Activated T-helper 17 cell treated with anti-CD3 and anti-CD28 coated beads, Interleukin-2, amount 50 U/mL, for 72 hours (primary cell): ENCODE measurements at places on chromosomes 6 and 20.

- ATAC-seq = no peak
Observed at GRCh38 chr6:112853162-112853561, 506.0 kb downstream of the RFPL4B start.

DNA sequence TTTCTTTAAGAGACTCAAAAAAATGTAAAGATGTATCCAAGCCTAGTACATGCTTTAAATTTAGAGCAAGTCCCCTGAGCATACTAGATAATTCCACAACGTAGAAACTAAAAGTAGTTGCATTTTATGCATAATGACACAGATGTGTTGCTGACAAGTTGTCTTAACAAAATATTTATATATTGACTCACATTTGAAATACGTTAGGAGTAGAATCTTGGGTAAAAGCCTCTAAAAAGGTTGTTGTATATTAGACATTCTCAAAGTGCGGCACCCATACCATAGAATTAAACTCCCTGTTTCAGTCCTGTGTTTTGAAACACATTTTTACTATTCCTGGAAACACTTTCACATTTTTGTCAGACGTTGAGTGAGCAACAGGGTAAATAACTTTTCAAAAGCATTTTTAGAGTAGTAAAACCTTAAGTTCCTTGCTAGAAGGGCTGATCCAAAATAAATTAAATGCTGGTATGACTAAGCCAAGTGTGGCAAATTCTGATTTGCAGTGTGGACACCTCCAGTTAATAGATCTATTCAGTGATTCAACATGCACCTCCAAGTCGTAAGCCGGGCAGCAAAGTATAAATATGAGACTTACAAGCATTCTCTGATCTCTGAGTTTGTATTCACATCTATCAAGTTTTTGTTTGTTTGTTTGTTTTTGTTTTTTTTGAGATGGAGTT, 97.5 kb downstream of the GMDS start:
- ATAC-seq = no peak

- ATAC-seq = no peak
Observed at GRCh38 chr6:156654919-156655918, 122.0 kb upstream of the ARID1B start.

DNA sequence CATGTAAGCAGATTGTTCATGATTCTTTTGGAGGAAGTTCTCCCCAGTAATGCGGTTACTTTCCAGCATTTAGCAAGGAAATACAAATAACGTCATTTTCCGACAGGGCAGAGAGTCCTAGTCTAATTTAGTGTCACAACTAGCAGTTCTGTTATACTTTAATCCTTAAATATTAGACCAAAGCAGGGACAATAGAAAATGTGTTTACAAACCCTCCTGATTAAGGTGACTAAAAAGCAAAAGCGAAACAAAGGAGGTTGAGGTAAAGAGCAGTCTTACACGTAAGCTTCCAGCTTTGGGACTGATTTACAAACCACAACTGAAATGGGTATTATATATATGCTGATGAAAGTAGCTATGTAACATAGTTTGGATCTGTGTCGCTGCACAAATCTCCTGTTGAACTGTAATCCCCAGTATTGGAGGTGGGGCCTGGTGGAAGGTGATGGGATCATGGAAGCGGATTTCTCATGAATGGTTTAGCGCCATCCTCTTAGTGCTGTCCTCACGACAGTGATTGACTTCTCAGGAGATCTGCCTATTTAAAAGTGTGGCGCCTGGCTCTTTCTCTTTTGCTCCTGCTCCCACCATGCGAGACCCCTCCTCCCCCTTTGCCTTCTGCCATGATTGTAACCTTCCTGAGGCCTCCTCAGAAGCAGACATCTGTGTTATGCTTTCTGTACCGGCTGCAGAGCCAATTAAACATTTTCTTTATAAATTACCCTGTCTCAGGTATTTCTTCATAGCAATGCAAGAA, 81.9 kb downstream of the PLCB1 start:
- ATAC-seq = peak; percentile 76

DNA sequence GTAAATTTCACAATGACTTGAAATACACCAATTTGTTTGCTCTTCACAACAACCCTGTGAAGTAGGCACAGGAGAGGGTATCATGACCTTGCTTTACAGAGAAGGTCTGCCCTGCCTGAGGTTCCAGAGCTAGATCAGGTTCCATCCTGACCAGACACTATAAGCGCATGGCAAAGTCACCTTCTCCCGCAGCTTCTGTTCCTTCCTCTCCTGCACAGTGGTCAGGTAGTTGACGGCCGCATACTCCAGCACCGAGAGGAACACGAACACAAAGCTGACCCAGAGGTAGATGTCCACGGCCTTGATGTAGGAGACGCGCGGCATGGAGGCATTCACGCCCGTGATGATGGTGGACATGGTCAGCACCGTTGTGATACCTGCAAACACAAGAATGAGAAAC, 34.3 kb downstream of the PM20D2 start:
- ATAC-seq = no peak
